ENCODE measurements at places on chromosomes 12 and 14.
A peak's percentile ranks its signal among the peaks of the same experiment; 100 is the strongest.

DNA sequence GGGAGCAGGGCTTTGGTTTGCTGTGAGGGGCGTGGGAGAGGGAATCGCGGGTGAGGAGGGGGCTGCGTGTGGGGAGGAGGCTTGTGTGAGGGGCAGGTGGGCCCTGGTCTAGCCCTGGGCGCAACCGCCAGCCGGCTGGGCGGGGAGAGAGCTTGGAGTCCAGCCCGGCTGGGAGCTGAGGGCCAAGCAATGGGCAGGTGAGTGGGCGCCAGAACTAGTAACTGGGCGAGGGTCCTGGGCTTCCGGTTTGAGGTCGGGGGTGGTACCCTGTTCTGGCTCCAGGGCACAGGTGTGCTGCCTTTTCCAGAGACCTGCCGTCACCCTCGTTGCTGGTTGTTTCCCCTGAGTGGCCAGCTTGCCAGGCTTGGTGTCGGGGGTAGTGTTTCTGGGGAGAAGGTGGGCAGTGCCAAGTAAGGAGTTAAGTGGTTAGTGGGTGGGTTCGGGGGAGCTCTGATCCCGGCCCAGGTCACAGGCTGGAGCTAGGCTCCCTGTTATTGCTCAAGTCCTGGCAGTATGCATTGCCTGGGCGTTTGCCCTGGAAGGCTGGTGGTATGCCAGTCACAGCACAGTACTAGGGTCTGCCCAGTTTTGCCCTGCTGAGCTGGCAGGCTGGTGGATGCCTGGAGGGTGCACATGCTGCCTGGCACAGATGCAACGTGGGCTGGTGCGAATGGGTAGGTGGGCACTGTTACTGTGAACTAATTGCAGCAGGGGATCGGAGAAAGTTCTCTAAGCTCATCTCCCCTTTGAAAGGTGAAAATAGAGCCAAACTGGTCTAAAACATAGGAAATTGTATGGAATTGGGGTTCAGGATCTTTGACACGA lies 683 bp downstream of the CIPC start:
- no peak for DNase-seq

DNA sequence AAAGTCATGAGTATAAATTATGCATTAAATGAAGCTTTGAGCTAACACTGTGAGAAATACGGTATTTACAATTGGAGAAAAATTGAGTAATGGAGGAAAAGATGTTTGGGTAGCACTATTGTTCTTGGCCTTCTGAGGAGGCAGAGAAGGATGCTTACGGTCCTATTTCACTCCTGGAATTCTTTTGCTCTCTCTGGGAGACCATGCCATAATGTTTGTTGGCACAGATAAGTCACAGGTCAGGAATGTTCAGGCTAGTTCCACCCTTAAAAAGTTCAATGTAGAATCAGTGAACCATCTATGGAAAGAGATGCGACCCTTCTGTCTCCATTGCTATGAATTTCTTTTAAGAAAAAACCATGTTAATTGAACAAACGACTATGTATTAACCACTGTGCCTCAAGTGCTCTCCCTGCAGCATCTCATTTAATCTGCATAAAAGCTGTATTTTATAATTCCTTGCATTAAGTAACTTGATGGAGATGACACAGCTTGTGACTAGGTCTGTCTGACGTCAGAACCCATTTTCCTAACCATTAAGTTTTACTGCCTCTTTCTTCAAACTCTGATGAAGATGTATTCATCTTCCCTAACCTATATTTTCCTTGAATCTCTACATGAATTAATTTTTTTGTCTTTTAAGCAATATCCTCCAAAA lies 9.5 kb downstream of the BATF start:
- DNase-seq, result no peak

- no peak for DNase-seq
Measured at GRCh38 chr12:77610446-77610845, 220.2 kb upstream of the NAV3 start.

- peak; percentile 7 for DNase-seq
Measured at GRCh38 chr12:76085520-76085868, 1.0 kb upstream of the NAP1L1 start.

DNA sequence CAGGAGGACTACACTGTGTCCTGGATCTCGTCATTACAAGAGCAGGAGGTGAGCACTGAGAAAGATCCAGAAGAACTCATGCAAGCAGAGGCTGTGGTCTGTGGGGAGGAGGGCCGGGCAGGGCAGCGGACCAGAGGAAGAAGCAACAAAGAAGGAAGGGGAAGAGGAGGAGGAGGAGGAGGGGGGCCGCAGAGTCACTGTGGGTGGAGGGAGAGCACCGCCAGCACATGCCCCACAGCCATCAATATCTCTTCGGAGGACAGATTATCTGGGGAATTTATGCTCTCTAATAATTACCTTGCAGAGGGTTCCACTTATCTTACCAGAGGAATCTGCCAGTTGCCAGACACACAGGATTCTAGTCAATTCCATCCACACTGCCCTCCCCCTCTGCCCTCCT lies 105.6 kb downstream of the DPF3 start:
- no peak for DNase-seq

- DNase-seq, result no peak
Measured at GRCh38 chr12:43361031-43361710, 190.8 kb downstream of the ADAMTS20 start.

DNA sequence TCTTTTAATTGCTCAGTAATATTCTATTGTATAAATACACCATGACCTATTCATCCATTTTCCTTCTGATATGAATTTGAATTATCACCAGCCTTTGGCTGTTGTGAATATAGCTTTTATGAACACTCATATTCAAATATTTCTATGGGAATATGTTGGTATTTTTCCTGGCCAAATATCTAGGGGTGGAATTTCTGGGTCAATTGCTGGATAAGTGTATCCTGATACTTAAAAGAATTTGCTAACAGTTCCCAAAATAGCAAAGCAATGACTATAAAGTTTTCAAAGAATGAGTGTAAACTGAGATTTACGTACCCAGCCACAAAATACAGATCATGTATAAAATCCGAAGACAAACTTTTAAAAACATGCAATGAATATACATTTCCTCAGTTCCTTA lies 148.7 kb upstream of the CLEC14A start:
- no peak for DNase-seq

DNA sequence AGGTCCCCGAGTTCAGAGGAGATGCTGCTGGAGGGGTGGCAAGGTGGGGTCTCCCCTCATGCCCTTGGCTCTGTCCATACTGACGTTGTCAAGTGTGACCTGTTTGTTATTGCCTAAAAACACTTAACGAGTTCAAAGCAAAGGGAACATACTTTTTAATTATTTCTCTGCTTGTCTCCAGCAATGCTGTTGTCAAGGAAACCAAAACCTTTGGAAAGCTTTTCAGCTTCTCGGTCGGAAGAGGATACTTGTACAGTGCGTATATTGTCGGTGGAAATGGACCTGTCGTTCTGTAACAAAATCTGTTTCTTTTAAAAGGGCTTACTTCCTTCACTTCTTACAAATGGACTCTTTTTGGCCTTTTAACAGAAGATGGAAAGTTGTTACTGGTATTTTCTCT lies 73.9 kb downstream of the SLC25A47 start:
- no peak for DNase-seq

GRCh38 chr14:55212634-55213033 lies 21.2 kb upstream of the DLGAP5 start:
- DNase-seq, result no peak

DNA sequence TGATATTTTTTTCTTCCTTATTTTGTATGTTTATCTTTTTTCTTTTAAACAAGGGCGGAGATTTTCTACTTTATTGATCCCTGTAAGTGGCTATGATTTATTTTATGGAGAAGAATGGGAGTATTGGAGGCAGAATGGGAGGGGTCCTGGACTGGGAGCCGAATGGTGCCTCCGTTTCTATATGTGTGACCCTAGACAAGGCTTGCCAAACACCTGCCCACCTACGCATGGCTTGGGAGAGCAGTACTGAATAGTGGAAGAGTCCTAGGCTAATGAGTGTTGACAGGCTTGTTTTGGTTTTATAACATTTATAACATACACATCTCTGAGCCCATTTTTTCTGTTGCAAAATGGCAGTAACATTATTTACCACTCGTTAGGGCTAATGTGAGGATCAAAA lies 29.0 kb downstream of the STK38L start:
- DNase-seq, result no peak

DNA sequence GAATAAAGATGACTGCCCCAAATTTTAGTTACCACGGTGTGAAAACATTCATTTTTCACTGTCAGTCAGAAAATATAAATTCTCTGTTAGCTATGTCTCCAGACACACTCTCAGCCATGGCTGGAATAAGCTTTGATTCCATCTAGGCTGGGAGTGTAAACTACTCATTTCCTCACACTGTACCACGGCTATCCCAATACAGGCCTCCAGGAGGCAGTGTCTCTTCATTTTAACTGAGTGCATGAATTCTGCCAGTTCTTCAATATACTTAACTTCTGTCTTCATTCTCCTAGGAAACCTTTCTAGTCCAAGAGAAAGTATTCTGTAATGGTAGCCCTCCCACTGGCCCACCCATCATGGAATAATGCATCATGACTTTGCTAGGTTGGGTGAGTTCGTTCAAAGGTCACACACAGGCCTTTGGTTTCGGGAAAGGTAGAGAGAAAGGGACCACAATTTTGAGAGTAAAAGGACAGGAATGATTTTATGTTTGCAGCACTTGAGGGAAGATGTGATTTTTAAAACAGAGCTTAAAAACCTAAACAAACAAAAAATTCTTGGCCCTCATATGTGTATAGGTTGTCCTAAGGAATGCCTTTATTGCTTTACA lies 381.1 kb downstream of the SEC23A start:
- no peak for DNase-seq

Measured in NCI-H2107 (cell line).